ENCODE measurements at places on chromosomes 2 and 18.

DNA sequence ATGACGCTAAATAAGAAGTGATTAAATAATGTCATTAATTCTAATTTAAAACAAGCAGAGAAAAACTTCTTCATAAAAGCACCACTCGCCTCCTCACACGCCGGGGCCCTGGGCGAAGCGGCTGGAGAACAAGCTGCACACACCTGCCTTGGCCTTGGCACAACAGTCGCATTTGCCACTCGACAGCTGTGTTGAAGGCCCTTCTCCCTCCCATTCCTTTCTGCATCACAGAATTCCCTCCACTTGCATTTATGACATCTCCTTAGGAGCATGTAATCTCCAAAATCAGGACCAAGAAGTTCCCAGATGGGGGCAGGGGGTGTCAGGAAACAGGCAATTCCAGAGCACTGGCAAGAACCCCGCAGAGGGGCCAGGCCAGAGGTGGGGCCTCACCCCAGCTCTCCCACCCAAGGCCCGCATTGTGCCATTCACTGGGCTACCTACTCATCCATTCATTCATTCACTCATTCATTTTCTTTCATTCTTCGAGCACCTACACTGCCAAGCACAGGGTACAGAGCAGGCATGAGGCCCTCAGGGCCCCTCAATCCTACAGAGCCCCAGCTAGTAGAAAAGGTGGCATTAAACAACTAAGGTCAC is 6.4 kb downstream of the HDAC4 start:
- DNase-seq: no peak

- no peak for DNase-seq
These were observed 1.2 kb downstream of the REV1 start for GRCh38 chr2:99488539-99489062.

GRCh38 chr2:28269019-28269784 is 123.5 kb upstream of the FOSL2 start:
- DNase-seq: no peak

- no peak for DNase-seq
These were observed 53.0 kb downstream of the POLR1A start for GRCh38 chr2:86052676-86053075.

DNA sequence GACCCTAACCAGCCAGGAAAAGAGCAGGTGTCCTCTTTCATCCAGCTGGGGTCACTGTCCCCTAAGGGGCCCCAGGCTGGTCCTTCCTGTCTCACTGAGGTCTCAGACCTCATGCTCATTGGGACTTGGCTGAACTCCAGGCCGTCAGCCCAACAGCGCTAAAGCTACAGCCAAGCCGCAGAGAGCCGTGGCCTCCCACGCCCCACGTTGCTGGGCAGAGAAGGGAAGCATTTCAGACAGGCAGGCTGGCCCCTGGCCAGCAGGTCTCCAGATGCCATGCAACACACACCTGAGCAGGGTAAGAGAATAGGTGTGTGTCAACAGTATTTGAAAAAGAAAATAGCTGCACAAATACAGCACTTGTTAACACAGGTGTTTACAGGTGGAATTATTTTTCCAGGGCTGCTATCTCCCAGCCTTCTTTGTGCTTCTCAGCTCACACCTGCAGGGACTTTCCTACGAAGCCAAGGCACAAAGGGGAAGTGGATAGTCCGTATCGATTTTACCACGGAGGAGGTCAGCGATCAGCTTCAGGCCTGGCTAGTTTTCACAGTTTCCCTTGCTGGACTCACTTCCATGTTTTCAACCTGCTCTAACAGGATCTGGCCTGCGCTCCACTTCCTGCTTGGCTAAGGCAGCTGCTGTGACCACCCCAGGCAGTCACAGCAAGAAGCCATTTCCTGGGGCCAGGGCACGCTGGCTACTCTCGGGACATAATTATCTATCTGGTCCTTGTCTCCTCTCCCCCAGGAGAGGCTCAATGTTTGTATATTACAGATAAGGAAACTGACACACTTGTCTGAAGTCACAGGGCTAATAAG is 156.1 kb upstream of the ID2 start:
- DNase-seq: peak; percentile 60

DNA sequence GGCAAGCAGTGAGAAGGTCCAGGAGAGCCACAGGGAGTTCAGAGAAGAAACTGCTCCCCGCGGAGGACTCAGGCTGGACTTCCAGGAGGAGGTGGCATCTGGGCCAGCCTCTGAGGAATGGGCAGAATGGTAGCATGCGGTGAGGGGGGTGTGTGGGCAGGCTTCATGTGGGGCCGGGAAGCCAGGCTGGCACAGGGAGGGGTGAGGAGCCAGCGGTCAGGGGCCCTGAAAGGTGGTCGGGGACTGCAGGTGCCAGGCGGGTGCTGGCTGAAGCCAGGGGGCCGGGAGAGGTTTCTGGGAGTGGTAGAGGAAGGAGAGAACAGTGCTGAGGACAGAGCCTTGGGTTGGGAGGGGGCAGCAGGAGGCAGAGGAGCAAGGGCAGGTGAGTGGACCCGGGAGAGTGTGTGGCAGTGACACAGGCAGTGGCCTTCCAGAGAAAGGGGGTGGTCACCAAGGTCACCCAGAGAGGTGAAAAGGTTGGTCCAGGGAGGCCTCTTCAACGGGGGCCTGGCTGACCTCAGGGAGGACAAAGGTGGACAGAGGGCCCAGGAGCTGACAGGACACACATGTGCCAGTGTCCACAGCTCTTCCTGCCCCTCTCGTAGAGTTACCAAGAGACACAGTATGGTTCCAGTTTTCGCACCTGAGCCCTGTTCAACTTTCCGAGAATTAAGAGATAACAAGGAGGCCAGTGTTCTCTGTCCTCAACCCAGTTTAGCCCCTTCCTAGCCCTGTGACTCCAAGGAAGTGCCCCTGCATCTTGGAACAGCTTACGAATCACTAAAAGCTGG is 101.2 kb upstream of the ASB18 start:
- DNase-seq: no peak
